ENCODE measurements at places on chromosomes 1 and 21.

GRCh38 chr1:39973503-39974135 is 18.7 kb downstream of the MFSD2A start:
- DNase-seq = no peak

- no peak for DNase-seq
Measured at GRCh38 chr1:6299557-6300165, 38.8 kb upstream of the GPR153 start.

- DNase-seq = no peak
Measured at GRCh38 chr1:40980453-40981121, 1.1 kb downstream of the CTPS1 start.

- DNase-seq = no peak
Measured at GRCh38 chr1:202786804-202787203, 21.4 kb downstream of the KDM5B start.

DNA sequence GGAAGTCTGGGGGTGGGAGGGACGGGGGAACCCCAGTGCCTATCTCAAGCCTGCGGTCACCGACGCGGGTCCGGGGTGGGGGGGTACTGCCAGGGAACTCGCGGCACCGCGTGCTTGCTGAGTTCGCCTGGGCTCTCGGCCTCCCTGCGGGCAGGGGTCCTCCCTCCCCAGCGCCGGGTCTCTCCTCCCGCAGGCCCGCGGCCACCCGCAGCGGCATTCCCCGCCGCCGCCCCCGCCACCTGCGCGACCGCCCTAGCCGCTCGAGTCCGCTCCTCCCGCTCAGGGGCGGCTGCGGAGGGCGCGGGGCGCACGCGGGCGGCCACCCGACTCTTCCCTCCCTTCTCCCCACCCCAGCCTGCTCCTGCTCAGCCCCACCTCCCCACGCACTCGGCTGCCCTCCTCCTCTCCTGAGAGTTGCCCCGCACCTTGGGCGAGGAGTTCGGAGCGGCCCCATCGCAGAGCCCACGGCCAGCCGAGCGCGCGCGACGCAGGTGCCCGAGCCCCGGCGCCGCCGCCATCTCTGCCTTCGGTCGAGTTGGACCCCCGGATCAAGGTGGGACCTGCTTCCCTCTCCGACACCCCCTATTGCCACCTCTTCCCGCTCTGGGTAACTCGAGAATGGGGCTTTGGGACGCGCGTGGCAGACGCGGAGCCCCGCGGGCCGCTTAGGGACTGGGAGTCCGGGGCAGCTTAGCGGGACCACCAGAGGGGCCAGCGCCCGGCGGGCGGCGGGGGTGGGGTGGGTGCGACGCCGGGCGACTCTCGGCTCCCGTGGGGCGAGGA is 105.0 kb downstream of the LEPR start:
- no peak for DNase-seq

DNA sequence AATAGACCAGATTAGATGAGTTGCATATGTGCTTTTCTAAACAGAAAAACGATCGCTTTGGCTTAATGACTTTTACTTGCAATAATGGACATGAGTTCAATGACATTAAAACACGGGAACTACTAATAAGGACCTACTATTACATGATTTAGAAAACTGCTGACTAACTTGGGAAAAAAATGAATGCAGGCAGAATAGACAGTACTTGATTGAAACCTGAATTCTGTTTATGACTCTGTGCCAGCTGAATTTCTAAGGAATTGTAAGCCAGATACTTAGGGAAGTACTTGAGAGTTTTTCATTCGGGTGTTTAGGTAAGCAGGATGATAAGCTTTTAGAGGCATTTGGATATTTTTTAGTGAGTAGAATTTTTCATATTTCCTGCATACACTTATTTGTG is 12.0 kb downstream of the ADGRL2 start:
- DNase-seq = no peak

GRCh38 chr1:94797291-94797690 is 22.9 kb upstream of the SLC44A3 start:
- DNase-seq = no peak

- no peak for DNase-seq
Measured at GRCh38 chr1:236808005-236808404, 12.9 kb downstream of the MTR start.

- DNase-seq = no peak
Measured at GRCh38 chr1:151800830-151801229, 4.4 kb downstream of the LINGO4 start.

- DNase-seq = no peak
Measured at GRCh38 chr1:80640978-80641377, 1159.8 kb upstream of the ADGRL2 start.

GRCh38 chr1:230427981-230428380 is 1.8 kb upstream of the PGBD5 start:
- DNase-seq = no peak

- DNase-seq = no peak
Measured at GRCh38 chr21:35142036-35142815, 93.1 kb upstream of the RUNX1 start.

GRCh38 chr1:161162052-161162451 is 2.8 kb downstream of the USP21 start:
- DNase-seq = no peak

GRCh38 chr1:193355178-193355577 is 168.8 kb upstream of the B3GALT2 start:
- no peak for DNase-seq

DNA sequence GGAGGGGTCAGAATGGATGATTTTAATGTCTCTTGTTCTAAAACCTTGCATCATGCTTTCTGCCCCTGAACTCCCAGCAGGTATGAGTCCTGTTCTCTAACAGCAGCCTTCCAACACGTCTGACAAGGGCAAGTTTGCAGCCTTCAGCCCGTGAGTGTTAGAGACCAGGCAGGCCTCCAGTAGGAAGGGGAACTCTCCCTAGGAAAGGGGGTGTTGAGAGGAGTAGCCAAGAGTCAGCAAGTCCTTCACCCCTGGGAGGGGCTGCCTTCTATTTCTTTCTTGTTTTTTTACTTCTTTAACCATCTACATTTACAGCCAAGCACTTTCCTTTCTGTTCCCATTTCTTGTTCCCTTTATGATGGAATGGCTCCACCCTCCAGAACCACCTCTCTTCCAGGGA is 14.2 kb downstream of the BATF3 start:
- no peak for DNase-seq

- DNase-seq = no peak
Measured at GRCh38 chr1:238619652-238620051, 728.9 kb upstream of the ZP4 start.
